ENCODE measurements at places on chromosomes 13 and 19.

DNA sequence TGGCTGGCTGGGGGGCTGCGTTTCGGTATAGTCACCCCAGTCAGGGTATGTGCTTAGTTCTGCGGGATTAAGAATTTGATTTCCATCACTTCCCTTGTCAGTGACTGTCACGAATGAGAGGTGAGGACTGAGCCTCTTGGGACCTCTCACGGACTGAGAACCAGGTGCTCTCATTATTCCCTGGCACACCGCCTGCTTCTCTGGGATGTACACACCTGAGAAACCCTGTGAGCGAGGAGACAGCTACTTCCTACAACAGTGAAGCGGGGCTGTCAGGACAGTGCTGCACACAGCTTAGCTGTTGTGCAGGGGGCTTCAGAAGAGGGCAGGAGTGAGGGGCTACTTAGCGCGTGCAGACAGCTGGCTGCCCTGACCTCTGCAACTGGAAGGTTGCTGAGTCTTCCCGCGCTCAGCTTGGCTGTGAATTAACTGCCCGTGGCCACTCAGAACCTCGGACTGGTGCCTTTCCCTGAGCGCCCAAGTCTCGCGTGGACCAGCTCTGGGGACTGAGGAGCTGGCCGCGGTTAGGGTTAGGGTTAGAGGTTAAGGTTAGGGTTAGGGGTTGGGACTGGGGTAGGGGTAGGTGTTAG, 65.3 kb upstream of the MCF2L start:
- DNase-seq = no peak

GRCh38 chr19:9431475-9431874, 3.9 kb downstream of the ZNF266 start:
- DNase-seq = no peak

DNA sequence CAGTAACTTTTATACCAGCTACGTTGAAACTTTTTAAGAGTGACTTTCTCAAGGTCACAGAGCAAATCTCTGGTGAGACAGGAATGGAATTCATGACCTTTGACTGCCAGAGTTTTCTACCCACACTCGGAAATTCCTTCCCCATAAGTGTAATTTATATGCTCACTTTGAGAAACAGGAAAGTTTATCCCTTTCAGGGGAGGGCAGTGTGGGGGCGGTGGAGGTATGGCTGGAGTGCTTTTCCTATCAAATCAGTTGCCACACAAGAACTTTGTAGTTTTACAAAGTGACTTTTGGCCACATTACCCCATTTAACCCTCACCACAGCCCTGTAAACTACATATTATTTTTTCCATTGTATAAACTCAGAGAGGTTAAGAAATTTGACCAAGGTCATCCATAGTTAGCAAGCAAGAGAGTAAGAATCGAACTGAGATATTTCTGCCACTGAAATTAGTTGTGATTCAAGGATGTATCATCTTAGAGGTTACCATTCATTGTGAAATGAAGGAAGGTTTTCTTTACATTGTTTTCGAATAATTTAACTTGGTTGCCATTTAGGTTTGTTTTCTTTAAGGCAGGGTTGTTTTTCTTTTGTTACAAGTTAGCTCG, 5.9 kb downstream of the KLF12 start:
- no peak for DNase-seq

DNA sequence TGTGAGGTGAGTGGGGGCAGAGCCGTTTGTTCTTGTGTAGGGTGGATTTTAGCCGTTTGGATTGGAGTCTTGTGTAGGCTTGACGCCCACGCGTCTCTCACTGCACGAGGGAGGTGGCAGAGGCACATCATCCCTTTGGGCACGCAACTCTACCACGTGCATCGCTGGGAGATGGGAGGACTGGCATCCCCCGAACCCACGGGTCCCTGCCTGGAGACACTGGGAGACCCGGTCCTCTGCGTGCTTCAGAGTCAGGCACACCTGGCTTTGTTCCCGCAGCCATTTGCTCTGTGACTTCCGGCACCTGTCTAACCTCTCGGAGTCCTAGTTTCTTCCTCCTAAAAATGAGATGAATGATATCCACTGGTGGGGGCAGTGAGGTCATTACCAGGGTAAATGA, 6.4 kb downstream of the ARHGEF7 start:
- DNase-seq = no peak

DNA sequence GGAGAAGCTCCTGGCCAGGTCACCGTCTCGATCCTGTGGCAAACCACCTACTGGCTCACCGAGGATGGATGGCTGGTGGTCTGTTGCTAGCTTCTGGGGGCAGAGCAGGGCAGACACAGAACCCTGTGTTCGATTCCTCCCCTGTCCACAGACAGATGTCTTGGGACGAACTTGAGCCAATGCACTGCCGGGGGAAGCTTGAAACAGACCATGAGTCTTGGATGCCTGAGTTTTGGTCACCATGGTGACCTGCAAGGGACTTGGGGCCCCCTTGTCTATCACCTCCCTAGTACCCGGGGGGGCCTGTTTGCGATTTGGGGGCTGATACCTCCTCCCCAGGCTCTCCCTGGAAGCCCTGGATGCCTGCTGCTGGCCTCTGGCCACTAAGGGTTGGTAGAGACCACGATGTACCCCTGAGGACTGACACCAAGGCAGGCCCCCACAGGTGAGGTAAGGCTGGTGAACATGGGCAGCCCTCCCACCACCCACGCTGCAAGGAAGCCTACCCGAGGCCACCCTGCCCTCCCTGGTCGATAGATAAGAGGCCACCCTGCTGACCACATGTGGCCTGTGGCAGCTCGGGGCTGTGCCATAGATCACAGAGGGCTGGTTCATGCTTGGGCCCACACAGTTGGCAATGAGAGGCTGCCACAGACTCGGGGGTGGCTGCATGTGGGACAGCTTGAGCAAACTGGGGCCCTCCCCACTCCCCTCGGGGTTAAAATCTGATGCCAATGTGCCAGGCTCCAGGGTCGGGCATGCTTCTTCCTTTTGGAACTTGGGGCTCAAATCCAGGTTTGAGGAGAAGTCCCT, 10.7 kb downstream of the IQCN start:
- DNase-seq = no peak

DNA sequence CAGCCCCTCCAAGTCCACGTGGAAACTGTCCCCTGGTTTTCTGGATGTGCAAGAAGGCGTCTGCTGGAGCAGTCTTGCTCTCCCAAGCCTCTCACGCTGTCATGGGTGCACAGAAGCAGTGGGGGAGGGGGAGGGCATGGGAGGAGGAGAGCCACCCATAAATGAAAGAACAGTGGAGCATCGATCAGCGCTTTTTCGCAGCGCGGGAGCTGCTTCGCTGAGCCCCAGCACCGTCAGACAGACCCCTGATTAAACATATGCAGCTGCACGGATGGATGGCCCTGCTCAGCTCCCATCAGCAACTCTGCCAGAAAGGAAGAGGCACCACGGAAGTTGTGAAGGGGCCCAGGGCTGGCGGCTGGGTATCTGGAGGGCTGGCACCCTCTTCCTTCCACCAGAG, 264.9 kb downstream of the UQCRFS1 start:
- no peak for DNase-seq

DNA sequence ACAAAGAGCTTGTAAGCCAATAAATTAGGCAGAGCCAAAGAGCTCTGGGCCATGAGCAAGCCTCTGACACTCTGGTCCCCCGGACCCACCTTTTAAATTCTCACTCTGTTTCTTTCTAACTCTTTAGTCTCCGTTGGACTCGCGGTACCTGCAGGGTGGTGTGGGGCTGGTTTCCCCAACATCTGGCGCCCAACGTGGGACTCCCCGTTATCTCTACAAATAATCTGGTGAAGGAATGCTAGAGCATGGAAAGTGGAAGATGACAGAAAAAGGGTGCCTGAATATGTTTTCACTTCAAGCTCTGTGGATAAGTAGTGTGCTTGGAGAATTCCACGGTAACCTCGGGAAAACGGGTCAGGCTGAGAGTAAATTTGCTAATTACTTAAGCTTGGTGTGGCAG, 36.5 kb upstream of the CYP2B6 start:
- DNase-seq = no peak

DNA sequence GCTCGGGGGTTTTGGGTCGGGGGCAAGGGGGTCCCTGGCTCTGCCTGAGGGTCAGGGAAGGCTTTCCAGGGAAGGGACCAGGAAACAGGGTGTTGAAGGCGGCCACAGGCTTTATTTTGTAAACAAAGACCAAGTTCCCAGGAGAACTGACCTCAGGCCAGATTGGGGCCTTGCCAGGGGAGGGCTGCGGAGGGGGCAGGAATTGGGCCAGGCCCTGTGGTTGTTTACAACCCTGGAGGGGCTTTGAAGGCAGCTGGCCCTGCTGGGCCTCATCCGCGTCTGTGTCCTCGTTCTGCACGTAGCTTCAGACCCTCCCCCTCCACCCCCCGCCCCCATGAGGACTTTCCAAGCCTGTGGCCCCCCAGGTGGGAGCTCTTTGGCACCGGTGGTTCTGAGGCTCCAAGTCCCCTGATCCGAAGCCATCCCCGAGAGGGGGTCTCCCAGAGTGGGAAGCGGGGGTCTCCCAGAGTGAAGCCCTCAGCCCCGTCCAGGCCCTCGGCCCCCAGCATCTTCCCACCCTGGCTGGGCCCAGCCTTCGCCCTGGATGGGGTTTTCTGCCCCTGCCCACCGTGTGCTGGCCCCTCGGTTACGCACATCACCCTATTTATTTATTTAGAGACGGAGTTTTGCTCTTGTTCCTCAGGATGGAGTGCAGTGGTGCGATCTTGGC, 13.5 kb upstream of the BSG start:
- DNase-seq = no peak

DNA sequence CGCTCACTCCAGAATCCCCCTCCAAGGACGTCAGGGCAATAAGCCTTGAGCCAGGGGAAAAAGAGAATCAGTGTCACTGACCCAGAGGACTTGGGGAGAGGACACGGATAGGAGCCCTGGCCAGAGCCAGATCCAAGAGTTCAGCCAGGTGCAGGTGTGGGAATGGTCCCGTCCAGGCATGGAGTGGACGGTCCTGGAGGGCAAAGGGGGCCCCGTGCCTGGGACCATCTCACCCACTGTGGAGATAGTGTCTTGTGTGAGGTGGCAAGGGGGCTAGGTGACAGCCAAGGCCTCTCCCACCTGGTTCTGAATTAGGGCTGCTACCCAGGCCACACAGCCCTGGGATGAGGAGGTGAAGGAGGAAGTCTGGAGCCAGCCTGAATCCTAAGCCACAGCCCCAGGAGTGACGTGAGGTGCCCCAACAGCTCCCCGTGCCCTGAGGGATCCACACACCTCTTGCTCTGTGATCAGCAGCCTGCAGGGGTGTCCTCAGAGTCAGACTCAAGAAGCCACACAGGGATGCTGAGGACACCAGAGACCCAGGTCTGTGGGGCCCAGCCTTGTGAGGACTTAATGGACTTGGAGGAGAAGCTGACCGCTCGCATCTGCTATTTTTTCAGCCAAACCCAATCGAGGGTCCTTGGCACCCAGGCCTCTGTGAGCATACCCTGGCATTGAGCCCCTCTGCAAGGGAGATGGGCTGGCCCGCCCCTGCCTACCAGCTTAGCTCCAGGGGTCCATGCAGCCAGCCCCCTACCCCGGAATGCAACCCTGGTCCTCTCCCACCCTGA, 16.4 kb upstream of the ZNF14 start:
- DNase-seq = no peak

- no peak for DNase-seq
Observed at GRCh38 chr13:98092888-98093287, 50.0 kb upstream of the FARP1 start.

DNA sequence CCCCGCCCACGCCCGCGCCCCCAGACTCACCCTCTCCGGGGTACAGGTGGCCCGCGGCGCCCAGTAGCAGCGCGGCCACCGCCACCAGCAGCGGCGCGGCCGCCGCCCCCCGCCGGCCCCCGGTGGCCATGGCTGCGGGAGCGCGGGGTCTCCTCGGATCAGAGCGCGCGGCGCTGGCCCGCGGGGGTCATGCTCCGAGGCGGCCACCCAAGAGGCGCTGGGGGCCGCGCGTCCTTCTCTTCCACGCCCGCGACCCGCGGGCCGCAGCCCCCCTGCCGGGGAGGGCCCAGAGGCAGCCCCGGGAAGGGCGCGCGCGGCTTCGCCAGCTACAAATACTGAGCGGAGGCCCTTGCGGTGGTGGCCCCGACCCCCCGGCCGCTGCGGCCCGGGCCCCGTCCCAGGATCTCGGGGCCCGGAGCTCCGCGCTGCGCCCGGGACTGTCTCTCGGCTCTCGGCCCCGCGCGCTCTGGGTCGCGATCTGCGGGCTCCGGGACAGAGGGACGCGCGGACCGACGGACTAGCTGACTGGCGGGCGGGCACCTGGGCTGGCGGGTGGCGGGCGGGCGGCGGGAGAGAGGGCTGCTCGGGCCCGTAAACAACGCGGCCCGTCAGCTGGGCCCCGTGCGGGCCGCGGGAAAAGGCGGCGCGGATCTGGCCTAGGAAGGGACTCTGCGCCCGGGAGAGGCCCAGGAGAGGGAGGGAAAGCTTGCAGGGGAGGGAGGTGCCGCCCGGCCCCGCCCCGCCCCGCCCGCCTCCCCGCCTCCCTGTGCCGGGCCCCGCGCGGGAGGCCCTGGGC, at the start of gene INSR:
Gene INSR (minus strand): TSS at position 653 of the 796 bp plus-strand sequence. CDS start 523 bp downstream, at position 130.
- peak; percentile 93 for DNase-seq

- DNase-seq = no peak
Observed at GRCh38 chr13:102777736-102778135, 4.2 kb upstream of the TEX30 start.

DNA sequence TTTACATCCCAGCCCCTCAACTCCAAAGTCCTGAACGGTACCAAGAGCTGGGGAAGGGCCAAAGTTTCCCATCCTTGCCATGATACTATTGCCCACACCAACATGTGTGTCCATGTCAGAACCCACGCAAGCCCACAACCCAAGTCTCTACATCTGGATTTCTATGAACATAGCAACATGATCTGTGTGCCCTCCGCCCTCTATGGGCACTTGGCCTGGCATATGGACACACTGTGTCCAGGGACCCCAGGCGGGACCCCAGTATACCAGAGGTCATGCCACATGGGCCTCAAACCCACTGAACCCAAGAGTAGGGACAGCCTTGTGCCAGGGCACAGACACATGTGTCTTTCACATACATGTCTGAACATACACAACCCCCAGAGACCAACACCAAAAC, 2.0 kb downstream of the LRFN1 start:
- DNase-seq = no peak

- DNase-seq = no peak
Observed at GRCh38 chr13:71685072-71685471, 181.9 kb downstream of the DACH1 start.

DNA sequence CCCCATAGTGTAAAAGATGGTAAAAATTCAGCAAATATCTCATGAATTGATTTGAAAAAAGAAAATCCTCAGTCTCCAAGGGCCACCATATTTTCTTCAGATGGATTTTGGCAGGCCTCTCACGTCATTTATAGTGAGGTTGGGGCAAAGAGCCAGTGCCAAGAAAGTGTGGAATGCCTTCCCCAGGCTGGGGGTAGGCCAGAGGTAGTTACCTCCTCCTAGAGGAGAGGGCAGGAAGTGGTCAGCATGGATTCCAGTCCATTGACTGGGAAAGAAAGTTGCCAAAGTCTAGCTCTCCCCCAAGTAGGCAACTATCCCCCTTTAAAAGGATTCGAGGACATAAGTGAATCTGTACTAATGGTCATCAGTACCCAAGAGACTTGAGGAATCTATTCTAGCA, 68.4 kb upstream of the KCTD4 start:
- DNase-seq = no peak

- no peak for DNase-seq
Observed at GRCh38 chr13:103941506-103942140, 875.4 kb upstream of the SLC10A2 start.

GRCh38 chr13:53110614-53111013, 82.0 kb downstream of the OLFM4 start:
- DNase-seq = no peak

GRCh38 chr13:113124211-113124970, 1.8 kb downstream of the F10 start:
- no peak for DNase-seq

GRCh38 chr13:85632526-85633195, 166.6 kb downstream of the SLITRK6 start:
- no peak for DNase-seq
